H1 (cell line): ENCODE measurements at places on chromosomes 4 and X. TPM values are rescaled to one million over a fixed set of nuclear protein-coding genes. Genes with fewer than 3 reads are reported as not detected.

EXOC1L gene
- not detected in 2 replicates for total RNA-seq

TRPC5OS gene
- not detected in 2 replicates for total RNA-seq

FAAH2 gene
- 4.1 and 4.4 TPM in 2 replicates for total RNA-seq

TMEM175 gene
- 3.0 and 4.9 TPM in 2 replicates for total RNA-seq

- DNase-seq: no peak
These were observed 306.5 kb downstream of the MAGEB5 start for GRCh38 chrX:26522501-26522900.

IQCM gene
- total RNA-seq: not detected in 2 replicates

DNA sequence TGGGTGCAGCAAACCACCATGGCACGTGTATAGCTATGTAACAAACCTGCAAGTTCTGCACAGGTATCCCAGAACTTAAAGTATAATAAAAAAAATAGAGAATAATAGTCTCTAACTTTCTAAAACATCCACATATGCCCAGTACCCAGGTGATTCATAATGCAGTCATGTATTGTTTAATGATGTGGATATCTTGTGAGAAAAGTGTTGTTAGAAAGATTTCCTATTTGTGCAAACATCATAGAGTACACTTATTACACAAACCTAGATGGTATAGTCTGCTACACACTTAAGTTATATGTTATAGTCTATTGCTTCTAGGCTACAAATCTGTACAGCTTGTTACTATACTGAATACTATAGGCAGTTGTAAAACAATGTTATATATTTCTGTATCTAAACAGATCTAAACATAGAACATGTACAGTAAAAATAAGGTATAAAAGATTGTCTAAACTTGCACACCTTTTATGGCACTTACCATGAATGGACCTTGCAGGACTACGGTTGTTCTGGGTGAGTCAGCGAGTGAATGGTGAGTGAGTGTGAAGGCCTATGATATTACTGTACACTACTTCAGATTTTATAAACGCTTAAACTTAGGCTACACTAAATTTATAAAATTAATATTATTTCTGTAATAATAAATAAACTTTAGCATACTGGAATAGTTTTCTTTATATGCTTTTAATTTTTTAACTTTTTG lies 232.2 kb upstream of the SLIT2 start:
- DNase-seq: no peak

USP26 gene
- total RNA-seq: not detected in 2 replicates

GRCh38 chr4:73341454-73341853 lies 62.6 kb upstream of the ALB start:
- no peak for DNase-seq

DNA sequence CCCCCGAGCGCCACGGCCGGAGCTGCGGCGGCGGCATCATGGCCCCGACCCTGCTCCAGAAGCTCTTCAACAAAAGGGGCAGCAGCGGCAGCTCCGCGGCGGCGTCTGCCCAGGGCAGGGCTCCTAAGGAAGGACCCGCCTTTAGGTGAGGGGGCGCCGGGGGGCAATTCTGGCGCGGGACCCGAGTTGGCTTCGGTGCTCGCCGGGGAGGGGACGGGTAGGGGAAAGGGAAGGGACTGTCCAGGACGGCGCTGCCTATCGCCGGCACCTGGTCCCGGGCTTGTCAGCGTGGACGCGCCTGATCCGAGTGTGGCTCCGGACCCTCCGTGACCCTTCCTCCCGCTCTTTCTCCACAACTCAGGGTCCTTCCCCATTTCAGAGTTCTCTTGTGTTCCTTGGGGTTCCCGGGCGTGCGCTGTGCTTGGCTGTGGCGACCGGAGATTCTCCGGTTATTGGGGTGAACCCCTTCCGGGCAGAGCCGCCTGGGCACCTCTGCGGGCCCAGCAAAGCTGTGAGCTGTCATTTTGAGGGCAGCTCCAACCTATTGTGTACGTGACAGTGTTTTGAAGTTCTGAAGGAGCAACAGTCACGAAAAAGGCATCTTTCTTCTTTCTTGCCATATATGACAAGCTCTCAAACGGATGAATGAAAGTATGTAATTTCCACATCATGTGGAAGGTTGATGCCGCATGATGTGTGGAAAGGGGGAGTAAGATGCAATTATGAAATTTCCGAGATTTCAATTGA lies 522 bp downstream of the FNIP2 start:
- DNase-seq: no peak

- DNase-seq: no peak
These were observed 130.0 kb downstream of the AWAT2 start for GRCh38 chrX:69919749-69920148.

DNA sequence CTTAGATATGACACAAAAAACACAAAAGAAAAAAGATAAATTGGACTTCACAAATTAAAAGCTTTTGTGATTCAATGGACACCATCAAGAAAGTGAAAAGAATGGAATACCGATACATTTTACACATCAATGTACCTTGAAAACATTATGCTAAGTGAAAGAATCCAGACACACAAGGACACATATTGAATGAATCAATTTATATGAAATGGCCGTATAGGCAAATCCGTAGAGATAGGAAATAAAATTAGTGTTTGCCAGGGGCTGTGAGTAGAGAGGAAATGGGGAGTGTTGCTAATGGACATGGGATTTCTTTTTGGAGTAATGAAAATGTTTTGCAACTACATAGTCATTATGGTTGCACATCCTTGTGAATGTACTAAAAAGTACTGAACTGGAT lies 3.1 kb downstream of the PGAM4 start:
- DNase-seq: no peak

GRCh38 chrX:108312957-108313356 lies 125.3 kb downstream of the COL4A6 start:
- no peak for DNase-seq

- no peak for DNase-seq
These were observed 6.0 kb upstream of the OPHN1 start for GRCh38 chrX:68439341-68439740.

GRCh38 chr4:110224142-110224541 lies 25.7 kb upstream of the ELOVL6 start:
- DNase-seq: no peak

DNA sequence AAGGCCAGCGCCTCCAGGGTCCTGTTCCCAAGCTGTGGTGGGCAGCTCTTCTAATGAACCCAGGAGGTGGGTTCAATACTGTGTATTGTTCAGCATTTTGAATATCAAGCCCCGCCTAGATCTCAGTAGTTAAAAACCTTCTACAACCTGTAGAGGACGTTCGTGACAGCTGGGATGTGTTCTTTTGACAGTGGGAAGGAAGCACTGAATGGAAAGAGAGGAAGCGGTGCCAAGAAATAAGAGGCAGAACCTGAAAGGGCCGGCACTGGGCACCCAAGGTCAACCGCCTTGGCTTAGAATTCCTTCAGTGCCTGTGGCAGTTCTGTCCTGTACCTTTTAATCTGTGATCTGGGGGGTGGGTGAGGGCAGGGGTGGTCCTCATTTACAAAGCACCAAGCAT lies 73.1 kb downstream of the CC2D2A start:
- no peak for DNase-seq

GRCh38 chr4:13355111-13355880 lies 128.8 kb downstream of the RAB28 start:
- no peak for DNase-seq

DNA sequence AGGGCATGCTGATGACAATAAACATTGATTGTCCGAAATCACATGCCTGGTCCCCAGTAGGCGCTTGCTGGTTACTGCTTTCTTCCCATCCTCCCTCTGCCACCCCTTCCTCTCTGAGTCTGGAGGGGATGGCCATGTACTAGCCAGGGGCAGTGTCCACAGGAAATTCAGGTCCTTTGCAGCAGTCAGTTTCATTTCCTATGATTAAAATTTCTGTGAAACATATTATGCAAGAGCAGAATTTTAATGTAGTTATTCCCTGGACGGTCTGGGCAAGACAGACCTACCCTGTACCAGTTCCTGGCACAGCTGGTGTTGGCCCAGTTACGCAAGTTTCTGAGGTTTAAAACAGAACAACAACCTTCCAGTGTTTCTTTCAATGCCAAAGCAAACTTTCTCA lies 28.2 kb upstream of the TLR2 start:
- DNase-seq: no peak

DNA sequence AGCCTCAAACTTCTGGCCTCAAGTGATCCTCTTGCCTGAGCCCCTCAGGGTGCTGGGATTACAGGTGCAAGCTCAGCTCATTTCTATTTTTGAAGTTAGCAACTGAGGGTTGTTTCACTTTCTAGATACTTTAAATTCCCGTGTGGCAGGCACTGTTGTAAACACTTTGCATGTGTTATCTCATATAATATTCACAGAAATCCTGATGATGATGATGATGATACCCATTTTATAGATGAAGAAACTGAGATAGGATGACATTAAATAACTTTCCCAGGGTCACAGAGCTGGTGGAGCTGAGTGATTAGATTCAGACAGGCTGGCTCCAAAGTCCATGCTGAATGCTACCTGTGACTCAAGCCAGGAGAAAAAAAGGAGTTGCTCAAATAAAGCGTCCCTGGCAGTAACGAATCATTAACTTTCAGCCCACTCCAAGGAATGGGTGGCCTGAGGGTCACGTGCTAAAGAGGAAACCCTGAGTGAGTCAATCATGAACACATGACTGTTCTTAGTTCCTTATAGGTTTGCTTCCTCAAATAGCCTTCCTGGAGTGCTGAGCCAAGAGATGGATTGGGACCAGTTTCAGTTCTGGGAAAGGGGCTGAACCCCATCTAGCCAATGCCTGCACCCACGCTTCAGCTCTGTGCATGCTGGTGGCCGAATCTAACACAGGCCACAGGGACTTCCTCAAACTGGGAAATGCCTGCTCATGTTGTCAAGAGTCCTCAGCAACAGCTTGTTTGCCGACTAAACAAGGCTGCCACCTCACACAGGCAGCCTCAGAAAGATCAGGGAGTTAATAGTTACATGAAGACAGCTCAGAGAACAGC lies 52.8 kb downstream of the RBM47 start:
- no peak for DNase-seq

DNA sequence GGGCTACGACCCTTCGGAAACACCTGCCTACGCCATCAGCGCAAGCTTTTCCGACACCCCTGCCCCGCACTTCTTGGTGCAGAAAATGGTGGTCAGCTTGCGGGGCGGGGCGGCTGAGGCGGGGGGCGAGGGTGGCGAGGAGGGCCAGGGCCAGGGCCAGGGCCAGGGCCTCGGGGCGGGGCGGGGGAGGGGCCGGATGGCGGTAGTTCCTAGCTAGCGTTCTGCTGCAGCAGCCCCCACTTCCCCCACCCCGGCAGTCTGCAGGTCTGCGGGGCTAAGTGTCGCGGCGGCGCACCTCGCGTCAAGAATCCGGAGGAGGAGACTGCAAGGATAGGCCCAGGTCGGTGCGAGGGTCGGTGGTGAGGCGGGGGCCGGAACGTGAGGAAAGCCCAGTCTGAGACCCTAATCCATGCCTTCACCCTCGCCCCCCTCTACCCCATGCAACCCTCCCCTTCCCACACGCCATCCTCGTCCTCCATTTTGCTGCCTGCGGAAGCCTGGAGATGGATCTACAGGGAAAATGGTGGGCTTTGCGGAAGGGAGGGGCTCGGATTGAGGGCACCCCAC lies 600 bp downstream of the BEX4 start:
- peak; percentile 59 for DNase-seq

TRIM60 gene
- not detected in 2 replicates for total RNA-seq

RHOH gene
- total RNA-seq: 5.8 and 6.9 TPM in 2 replicates

MAOB gene
- total RNA-seq: 0.69 and 0.73 TPM in 2 replicates

PAGE5 gene
- total RNA-seq: not detected in 2 replicates

- DNase-seq: no peak
These were observed 660.6 kb upstream of the NR3C2 start for GRCh38 chr4:149102765-149103164.

DNA sequence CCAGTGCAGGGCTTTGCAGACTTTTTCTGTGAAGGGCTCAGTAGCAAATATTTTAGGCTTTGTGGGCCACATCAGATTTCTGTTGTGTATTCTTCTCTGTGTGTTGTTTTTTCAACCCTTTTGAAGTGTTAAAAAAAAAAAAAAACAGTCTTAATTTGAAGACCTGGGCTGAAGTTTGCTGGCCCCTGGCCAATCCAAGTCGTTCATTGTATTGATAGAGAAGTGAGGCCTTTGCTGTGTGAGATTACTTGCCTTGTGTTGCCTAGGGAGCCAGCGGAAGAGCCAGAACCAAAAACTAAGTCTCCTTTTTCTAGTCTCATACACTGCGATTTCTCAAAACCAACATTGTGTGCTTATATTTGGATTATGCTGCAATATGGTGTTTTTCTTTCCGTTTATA lies 46.9 kb downstream of the MTM1 start:
- no peak for DNase-seq

GRCh38 chr4:127648061-127648460 lies 15.3 kb downstream of the INTU start:
- no peak for DNase-seq

- no peak for DNase-seq
These were observed 49.1 kb downstream of the STAG2 start for GRCh38 chrX:124010566-124010965.

DNA sequence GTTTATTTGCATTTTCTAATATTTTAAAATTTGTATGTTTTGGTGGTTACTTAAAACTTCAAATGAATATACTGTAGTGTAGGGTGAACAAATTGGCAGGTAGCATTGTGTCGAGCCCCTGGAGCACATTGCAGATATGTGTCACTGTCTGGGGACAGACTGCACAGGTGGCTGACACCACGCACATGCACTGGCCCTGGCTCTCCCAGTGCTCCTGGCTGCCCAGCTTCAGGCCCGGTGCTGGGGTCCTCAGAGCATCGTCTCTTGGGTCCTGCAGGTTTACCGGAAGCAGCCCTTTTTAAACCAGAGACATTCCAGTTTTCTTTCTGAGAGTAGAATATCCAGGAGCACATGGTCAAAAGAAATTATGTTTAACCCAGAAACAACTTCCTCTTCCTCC lies 15.6 kb downstream of the BST1 start:
- DNase-seq: no peak

DNA sequence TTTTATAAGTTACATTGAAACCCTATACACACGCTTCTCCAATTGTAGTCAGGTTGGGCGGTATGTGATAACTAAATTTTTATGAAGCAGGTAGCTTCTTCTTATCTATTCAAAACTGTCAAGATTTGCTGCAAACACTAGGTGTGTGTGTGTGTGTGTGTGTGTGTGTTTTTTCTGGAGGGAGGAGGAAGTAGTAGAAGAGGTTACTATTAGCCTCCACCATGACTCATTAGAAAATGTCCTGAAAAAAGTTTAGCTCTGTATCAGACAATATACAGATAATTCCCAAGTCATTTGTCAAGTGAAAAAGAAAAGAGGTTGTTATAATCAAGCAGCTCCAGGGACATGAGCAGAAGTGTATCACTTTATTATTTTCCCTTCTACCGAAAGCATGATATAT lies 33.9 kb downstream of the PCDH7 start:
- no peak for DNase-seq

DNA sequence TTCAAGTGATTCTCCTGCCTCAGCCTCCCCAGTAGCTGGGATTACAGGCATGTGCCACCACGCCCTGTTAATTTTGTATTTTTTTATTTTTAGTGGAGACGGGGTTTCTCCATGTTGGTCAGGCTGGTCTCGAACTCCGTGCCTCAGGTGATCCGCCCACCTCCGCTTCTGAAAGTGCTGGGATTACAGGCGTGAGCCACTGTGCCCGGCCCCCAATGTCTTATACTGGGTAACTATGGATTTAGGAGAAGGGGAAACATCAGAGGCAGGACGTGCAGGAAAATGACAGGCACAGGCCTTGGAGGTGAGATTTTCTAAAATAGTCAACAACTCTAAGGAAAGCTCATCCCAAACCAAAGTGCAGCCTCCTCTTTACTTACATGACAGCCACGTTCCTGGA lies 11.1 kb upstream of the TSPYL2 start:
- no peak for DNase-seq

UNC5C gene
- total RNA-seq: 1.3 and 1.6 TPM in 2 replicates
